Panc1 (cell line): ENCODE measurements at places on chromosomes 5 and 9.

DNA sequence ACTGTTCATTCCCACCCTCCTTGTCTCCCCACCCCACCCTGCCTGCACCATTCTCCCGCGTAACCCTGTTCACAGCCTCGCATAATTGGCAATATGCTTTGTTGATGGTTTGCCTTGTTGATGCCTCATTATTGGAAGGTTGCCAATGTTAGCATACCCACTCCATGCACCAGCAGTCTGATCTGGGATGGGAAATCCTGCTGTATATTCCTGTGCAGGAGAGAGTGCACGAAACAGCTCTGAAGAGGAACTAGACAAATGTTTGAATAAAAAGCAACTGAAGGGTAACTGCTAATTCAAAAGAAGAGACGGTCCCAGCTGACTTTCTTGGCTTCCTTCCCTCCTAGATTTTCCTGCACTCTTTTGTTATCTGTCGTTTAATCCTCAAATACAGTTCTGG lies 271.7 kb upstream of the TLE4 start:
- DNase-seq = no peak

DNA sequence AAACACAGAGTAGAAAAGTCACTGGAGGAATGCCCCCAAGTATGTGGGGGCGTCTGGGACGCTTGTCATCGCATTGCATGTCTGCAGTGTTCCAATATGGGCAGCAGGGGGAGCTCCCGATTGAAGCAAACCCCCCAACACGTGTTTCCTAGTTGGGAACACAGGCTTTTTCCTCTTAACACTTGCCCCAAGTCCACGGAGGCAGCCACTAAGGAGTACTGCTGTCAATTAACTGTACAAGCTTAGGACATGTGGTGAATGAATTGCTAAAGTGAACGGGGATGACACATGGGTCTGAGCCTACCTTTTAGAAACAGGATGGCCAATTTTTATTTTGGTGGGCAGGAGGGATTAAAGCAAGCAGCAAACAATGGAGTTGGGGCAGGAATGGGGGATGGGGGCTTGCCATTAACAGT lies 2.2 kb downstream of the GABRB2 start:
- no peak for DNase-seq

DNA sequence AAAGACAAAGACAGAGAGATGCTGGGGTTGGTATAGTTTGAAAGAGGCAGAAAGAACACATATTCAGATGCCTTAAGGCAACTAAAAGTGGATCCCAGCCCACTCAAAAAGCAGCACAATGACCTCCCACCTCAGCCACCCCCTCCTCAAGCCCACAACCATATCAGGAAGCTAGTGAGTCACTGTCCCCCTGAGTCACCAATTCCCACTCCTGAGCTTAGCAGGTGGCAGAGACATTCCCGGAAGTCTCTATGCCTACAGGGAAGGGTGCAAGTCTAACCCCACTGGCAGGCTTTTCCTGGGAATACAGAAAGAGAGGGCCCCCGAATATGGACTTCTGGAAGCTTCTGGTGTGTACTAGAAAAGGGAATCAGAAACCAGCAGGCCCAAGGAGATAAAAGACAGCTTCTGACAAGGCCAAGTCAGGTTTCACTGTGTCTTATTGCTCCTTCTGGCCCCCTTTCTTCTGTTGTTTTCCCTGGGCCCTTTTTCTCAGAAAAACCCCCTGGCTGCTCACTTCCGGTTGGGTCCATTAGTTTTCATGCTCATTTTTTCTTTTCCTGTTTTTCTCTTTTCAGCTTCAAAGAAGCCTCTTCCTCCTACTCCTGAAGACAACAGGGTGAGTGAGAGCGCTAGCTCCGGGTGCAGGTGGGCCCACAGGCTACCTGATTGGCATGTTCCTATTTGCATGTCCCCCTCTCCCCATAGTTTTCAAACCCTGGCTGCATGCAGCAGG lies 36.8 kb downstream of the ITK start:
- DNase-seq = no peak

- peak; percentile 27 for DNase-seq
Observed at GRCh38 chr5:137822158-137822764, 45.4 kb upstream of the MYOT start.

- no peak for DNase-seq
Observed at GRCh38 chr5:172147857-172148256, 40.2 kb downstream of the STK10 start.

DNA sequence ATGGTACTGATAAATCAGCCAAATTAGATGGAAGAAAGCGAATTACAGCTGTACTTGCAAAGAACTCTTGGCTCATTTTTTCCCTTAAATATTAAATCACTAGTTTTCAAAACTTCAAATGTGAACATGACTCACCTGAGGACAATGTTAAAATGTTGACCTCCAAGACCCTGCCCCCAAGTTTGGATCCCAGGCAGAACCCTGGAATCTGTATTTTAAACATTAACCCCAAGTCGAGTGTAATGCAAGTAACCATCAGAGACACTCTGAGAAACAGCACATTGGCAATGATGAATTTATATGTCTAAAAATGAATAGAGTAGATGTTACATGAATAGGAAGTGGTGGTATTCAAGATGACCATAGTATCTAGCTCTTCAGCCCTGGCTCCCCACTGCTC lies 2.3 kb upstream of the CD274 start:
- DNase-seq = no peak

DNA sequence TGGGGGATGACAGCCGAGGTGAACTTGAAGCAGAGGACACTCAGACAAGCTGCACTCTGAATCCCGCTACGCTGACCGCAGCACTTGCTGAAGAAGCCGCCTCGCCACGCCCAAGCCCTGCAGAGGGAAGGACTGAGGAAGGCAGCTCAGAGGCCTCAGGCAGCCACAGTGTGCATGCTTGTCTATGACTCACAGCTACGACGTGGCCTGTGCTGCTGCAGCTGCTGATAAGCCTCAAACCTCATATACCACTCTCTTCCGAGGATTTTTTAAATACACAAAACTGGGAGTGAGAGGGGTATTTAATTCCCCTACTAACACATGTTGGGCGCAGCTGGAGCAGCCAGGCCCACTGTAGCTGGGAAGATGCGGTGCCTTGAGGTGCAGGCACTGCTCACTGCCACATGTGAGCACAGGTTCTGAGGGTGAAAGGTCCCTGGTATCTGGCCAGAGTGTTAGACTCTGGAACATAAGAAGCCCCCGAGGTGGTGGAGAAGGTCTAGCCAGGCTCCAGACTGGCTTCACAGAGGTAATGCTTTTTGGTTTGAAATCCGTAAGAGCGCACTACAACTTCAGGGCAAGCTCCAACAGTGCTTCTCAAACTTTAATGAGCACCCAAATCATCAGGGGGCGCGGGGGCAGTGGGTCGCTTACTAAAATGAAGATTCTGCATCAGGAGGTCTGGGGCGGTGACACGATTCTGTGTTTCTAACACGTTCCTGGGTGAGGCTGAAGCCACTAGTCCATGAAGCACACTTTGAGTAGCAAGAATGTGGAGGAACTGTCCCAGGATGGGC lies 196.8 kb downstream of the AUH start:
- DNase-seq = no peak

GRCh38 chr9:92983984-92984589 lies 36.8 kb downstream of the FGD3 start:
- DNase-seq = no peak

GRCh38 chr5:180832638-180833068 lies 28.4 kb downstream of the ZFP62 start:
- no peak for DNase-seq

GRCh38 chr5:16981700-16982099 lies 45.6 kb upstream of the MYO10 start:
- DNase-seq = no peak

- no peak for DNase-seq
Observed at GRCh38 chr5:14097998-14098471, 45.1 kb upstream of the TRIO start.

DNA sequence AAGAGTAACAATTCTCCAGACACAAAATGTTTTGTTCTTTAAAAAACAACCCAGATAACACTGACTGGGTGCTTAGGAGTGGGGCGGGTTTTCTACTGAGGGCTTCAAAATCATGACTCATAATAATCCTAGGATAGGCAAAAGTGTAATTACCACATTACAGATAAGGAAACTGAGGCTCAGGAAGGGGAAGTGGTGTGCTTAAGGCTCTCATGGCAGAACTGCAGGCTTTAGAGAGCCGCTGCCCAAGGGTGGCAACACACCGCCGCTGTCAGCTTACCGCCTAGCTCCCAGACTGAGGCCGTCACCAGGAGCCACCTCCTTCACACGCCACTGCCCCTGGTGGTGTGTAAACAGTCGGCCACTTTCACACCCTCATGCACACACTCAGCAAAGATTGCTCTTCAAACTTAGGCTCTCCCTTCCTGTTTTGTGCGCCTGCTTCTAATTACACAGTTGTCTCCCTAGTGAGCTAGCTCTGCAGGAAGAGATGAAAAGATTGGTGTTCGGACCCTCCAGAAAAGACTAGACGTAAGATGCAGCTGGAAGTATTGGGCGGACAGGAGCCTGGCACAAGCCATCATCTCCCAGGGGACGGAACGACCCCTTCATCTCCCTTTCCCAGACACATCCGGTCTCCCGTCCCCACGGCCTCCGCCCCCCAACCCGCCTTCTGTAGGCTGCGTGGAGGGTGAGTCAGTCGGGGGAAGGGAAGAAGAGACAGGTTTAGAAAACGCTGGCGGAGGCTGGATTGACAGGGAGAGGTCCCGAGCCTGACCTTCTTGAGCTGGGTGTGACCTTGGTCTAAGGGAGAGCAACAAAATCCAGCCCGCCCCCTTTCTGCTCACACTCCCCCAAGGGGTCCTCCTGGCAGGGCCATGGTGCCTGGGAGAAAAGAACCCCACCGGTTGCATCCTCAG lies 162.7 kb downstream of the SYK start:
- DNase-seq = no peak

DNA sequence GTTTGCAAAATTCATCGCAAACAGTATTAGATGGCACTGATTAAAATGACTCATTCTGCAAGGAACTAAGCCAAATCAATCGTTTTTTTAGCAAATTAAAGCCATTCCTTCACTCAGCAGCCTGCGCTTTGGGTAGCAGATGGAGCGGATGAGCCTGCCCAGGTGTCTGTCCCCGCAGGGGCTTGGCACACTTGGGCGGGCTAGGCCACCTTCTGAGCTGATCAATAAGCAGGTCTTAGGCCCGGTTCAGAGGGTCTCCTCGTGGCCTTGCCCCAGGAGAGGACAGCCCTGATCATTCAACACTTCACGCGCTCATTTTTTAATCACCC lies 78.0 kb upstream of the FCN1 start:
- no peak for DNase-seq

- no peak for DNase-seq
Observed at GRCh38 chr5:74885170-74885569, 19.0 kb upstream of the FAM169A start.

GRCh38 chr9:69120380-69121154 lies 53.5 kb upstream of the TJP2 start:
- no peak for DNase-seq

DNA sequence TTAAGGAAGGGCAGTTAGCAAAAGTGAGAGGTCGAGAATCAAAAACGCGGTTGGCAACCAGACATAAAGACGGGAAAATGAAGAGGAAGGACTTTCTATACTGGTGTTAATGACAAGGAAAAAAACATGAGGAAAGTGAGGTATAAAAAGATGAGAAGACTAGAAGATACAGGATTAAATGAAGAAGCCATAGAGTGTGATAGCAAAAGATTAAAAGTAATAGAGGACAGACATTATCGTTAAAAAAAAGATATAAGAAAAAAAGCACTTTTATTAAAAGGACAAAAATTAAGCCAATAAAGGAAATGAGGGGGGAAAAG lies 1.7 kb upstream of the SSBP2 start:
- DNase-seq = no peak

DNA sequence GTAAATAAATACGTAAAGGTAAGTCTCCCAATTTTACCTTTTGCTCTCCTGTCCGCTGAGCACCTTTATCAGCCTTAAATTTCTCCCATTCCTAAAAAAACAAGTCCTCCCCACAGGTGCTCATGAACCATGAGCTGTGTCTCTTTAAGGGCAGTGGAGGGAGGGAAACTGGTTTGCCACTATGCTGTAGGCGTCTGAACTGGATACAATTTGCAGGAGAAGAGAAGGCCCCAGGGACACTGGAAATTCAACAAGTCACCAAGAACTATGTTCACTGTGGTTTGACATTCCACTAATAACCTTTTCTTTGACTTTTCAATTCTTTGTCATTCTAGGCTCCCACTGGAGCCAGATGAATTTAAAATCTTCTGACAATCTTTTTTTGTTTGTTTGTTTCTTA lies 72.2 kb downstream of the LHFPL2 start:
- DNase-seq = no peak

DNA sequence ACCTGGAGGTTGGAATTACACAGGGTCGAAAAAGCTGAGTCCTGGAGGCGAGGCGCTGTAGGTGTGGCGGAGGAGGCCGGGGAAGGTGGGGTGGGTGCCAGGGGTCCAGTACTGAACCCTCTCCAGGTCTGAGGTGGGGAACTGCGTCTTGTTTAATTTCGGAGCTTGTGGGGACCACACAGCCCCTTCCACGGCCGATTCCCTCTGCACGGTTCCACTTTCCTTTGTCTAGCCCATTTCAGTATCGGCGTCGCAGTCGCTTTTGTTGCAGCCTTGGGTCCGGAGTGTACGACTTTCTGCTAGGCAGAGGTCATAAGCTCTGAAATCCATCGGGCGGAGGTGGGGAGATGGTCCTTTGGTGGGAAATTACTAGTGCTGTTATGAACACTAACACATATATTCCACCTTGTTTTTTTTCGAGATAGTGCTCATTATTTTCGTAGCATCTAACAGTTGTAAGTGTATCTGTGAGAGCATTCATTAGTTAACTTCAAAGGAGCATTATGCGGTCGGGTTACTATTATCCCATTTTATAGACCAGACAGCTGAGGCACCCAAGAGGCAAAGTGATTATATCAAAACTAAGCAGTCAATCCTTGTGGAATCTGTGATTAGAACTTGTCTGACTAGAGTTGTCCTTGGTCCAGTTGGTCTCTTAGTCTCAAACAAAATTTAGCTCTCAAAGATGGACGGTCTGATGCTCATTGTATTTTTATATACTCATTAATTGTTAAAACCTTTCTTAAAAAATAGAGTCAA lies 737 bp downstream of the RNF180 start:
- DNase-seq = no peak

DNA sequence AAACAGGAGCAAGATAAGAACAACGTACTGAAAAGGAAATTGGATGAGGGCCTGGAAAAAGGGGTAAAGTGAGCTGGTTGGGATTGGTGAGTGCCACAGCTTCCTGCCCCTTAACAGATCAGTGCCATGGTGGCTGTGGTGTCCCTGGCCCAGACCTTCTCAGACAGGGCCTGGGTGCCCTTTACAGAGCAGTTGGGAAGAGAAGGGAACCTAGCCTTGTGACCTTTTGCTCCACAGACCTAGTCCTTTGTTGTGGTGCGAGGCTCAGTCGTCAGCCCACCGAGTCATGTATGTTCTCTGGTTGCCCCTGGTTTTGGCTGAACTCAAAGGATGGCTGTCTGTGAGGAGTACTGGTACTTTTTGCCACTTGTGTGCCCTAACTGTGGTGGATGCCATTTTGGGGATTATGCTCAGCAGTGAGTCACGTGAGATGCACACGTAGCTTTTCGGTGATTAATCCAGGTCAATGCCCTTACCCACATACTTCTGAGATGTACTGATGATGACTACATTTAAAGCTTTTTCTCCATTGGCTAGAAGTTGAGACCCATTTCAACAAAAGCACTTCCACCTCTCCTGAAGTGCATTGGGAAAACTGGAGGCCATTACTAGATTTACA lies 48.4 kb downstream of the EXOSC2 start:
- DNase-seq = no peak

GRCh38 chr9:134971196-134971595 lies 53.5 kb upstream of the FCN1 start:
- DNase-seq = no peak
